Activated CD4-positive, alpha-beta T cell treated with anti-CD3 and anti-CD28 coated beads, Interleukin-2, amount 10 ng/mL, durations not matched to agents 7 days and 5 days (primary cell): ENCODE measurements at places on chromosomes 1 and 21.

GRCh38 chr1:163896001-163896400, 574.2 kb downstream of the NUF2 start:
- DNase-seq = no peak

GRCh38 chr1:161019751-161020495, 1.0 kb downstream of the F11R start:
- no peak for DNase-seq

GRCh38 chr1:166470441-166470840, 303.6 kb upstream of the FAM78B start:
- no peak for DNase-seq

DNA sequence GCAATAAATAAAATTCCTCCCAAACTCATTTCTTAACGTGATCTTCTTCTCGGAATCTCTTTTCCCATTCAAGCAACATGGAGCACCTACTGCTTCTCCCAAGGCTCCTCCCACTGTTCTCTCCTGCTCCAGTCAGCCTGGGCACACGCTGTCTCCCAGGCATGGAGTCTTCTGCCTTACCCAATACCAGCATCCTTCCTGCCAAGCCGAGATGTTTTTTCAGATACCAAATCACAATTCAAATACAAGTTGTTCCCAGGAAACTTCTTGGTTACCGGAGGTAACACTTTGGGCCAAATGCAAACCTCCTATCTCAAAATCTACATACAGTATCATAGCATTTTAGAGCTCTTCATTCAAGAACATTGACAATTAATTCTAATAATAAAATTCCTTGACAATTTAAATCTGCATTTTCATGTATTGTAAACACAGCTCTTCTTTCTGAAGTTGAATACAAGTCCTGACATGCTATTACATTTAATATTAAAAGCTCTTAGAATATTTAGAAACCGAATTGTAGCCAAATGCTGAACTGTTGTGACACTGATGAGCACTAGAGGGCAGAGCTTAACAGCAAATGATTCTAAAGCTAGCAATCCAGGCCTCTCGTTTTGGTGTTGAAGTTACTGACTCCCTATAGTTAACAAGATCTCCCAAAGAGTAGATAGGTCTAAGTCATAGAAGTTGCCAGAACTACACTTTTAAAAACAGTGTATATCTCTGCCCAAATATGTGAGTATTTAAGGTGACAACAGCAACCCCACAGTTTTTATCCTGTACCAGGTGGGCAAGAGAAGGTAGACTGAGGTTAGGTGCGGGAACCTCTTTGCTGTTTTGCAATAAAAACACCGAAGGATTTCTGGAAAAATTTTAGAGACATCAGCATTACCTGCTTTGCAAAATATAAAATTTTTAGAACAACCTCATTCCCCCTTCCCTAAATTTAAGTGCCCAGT, 52.3 kb downstream of the BCAR3 start:
- DNase-seq = peak; percentile 63

- DNase-seq = no peak
These were observed 83.4 kb downstream of the SLC16A1 start for GRCh38 chr1:112872551-112872962.

GRCh38 chr1:155777582-155777981, 79.4 kb downstream of the GON4L start:
- no peak for DNase-seq

DNA sequence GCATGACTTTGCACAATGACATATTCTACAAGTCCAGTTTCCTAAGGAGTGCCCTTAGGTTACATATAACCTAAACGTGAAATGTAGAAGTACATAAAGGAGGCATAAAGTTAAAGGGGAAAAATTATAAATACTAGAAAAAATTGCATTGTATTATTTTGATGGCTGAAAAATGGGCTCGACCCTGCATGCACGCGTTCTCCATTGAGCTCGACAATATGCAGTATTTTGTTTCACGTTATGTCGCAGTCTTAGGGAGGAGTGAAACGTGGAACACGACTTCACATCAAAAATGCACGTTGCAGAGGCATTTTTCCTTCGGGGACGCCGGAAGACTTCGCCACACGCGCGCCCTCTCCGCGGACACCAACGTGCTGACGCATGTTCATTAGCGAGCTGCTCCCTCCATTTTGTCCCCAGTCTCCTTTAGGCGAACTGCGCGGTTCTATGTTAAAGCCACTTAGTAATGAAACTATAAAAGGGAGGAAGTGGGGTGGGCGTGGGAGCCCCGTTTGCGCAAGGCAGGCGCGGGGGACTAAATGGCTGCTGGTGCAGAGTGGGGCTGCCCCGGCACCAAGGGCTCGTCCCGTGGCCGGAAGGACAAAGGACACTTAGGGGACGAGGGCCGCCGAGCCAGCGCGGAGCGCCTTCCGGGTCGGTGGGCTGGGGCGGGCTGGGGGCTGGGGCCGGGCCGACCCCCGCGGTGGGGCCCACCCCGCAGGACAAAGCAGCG, 749 bp upstream of the COX20 start:
- peak; percentile 91 for DNase-seq

GRCh38 chr1:1068517-1069055, 5.5 kb downstream of the RNF223 start:
- DNase-seq = peak; percentile 60

GRCh38 chr21:14870853-14871149, 194.0 kb downstream of the NRIP1 start:
- DNase-seq = no peak

DNA sequence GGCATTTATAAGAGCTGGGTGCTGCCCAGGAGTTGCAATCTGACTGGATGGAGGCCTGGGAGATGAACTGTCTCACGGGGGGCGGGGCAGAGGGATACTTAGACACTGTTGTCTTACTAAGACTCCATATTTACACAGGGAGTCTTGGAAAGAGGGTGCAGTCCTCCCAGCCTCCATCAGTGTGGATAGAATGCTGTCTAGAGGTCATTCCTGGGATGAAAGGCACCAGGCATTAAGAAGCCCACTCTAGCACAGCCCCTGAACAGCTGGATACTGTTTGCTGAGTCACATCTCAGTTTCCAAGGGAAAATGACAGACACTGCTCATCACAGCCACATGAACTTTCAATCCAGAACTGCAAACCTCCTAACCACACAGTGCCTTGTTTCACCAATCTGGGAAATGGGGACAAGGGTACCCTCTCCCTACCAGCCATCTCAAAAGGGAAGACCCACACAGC, 43.3 kb downstream of the SSBP3 start:
- no peak for DNase-seq

GRCh38 chr1:13699936-13700520, at the start of gene PRDM2:
Gene PRDM2, plus strand, starts transcription at chr1:13700188. Its CDS starts 15,418 bp downstream, at chr1:13715606.
- DNase-seq = peak; percentile 51

- DNase-seq = no peak
These were observed 10.4 kb downstream of the TFF3 start for GRCh38 chr21:42304556-42305454.

DNA sequence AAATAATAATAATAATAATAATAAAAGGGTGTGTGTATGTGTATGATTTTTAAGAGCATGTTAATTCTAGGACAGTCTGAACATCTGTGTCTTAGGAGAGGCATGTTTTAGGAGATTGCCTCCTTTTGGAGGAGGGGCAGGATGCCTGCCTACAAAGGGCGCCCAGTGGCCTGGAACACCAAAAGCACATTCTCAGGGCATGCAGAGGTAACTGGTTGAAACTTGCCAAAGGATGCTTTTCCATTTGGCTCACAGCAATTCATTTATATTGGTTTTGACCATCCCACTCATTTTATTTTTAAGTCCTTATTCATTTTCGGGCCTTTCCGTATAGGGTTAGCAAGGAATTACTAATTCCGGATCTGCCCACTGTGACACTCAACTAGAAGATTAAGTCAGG, 21.1 kb upstream of the LAMC2 start:
- DNase-seq = no peak

- DNase-seq = no peak
These were observed 259.2 kb downstream of the TOMM20 start for GRCh38 chr1:234869182-234870019.

GRCh38 chr1:48048064-48048463, 50.9 kb upstream of the TRABD2B start:
- no peak for DNase-seq

DNA sequence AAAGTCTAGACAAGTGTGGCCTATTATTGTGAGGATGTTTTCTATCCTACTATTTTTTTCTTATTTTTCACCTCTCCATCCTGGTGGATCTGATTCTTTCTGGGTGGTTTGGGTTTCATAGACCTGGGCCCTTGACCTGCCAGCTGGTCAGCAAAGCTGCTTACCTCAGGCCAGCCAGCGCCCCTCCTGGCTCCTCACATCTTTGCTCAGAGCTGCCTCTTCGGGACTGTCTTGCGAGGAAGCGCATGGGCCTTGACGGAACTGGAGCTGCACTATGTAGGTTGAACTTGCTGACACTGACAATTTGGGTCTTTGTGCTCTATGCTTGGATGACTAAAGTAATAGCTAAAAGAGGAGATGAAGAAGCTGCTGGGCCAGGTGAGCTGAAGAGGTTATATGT, 138.5 kb upstream of the SYT6 start:
- DNase-seq = no peak

DNA sequence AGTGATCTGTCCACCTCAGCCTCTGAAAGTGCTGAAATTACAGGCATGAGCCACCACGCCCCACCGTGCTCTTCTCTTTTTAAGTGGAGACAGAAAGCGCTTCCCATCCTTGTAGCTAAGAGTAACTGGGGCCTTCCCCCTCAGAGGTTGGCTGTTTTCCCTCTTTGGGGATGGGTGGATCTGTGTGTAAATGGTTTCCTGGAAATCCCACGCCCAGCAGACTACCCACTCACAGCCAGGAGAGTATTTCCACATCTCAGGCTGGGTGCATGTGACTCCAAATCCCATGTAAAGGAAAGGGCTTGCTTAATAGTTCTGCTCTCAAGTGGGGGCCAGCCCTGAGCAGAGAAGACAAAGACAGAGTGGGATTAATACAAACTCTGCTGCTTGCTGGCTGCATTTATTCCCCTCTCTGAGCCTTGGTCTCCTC, 19.6 kb upstream of the TCEA3 start:
- DNase-seq = no peak

DNA sequence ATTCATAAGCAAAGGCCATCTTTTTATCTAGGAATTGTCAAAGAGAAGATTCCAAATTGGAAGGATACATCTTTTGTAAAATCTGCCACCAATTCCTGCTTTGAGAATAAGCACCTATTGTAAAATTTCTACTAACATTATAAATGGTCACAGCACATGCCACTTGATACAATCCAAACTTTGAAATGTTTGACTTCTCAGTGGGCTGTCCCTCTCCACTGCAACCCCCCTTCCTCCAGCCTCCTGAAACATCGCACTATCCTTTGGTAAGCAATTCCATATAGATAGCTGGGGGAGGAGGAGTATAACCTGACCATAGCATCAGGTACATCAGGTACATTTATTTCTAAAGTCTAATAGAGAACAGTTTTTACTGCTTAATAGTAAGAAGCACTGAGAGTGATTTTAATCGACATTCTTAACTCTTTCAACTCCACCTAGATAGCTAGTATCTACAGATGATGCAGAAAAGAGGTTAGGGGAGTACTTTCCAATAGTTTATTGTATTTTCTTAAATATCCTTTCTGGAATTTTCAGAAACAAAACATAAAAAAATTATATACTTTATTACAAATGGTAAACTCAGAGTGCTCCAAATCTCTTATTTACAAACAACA, 2.9 kb downstream of the JUN start:
- no peak for DNase-seq

GRCh38 chr1:21814241-21814918, 2.3 kb downstream of the LDLRAD2 start:
- DNase-seq = peak; percentile 9

DNA sequence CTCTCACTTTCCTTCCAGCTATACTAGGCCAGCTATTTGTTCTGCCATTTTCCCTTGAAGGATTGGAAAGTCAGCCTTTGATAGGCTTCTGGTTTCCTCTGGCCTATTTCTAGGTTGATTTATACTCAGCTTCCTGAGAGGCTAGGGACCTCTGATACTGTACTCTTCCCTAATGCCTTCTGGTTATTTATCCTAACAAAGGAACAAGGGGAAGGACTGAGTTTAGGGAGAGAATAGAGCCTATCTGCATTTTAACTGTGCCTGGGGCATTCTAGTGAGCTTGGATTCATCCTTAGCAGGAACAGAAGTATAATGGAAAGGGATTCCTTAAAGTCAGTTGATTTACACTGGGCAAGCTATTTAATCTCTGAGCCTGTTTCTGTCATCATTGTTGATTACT, 11.8 kb upstream of the TMEM39B start:
- DNase-seq = no peak

GRCh38 chr1:119613769-119614720, 34.0 kb downstream of the ZNF697 start:
- peak; percentile 82 for DNase-seq

DNA sequence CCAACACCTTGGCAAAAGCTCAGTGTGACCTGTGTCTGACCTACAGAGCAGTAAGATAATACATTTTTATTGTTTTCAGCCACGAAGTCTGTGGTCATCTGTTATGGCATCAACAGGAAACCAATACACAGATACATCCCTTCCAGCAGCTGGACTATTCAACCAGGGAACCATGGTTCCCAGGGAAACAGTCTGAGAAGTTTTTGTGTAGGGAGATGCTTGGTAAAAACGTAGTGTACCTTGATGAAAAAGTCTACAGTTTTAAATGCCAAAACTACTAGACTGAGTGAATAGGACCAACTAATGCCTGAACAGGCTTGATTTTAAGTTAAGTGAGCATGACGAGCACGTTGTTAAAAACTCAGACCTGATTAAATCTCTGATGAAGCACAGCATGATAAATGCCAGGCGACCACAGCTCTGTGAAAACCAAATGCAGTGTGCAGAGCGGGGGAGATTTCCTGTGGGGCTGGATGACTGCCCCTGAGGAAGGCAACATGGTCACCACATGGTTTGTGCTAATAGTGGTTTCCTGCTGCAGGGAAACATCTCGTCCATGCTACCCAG, 228.9 kb downstream of the TNR start:
- DNase-seq = no peak
